ENCODE measurements at places on chromosomes 3 and 15.

- DNase-seq = no peak
These were observed 29.9 kb upstream of the FLNB start for GRCh38 chr3:57978316-57978715.

DNA sequence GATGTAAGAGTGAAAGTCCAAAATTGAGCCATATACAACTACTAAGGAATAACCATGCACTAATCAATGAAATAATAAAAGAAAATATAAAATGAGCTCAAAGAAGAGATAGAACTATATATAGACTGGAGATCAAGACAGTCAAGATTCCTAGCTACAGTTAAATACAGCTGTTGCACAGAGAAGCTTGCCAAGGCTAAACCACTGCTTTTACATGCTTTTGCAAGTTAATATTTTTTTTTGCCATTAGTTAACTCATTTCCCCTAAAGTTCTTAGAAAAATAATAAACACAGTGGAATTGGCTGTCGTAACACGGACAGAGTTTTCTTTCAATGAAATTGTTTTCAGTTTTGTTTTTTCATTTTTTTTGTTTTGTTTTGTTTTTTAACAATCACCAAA is 123.0 kb downstream of the VGLL3 start:
- no peak for DNase-seq

- no peak for DNase-seq
These were observed 8.9 kb downstream of the PEAK1 start for GRCh38 chr15:77410701-77411618.

DNA sequence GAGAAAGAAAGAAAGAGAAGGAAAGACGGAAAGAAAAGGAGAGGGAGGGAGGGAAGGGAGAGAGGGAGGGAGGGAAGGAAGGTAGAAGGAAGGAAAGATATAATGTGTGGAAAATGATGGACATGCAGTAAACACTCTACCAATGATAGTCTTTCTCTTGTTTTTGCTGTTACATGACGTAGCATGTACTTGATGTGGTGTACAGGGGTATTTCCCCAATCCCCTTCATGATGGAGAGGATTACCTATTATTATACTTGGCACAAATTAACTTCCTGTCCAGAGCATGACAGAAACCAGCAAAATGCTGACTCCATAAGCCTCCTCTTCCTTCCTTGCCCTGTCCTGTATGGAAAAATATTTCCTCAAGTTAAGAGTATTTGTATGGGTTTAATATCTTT is 124.4 kb downstream of the B3GALNT1 start:
- no peak for DNase-seq

- DNase-seq = no peak
These were observed 218.2 kb upstream of the TPM1 start for GRCh38 chr15:62824111-62825015.

DNA sequence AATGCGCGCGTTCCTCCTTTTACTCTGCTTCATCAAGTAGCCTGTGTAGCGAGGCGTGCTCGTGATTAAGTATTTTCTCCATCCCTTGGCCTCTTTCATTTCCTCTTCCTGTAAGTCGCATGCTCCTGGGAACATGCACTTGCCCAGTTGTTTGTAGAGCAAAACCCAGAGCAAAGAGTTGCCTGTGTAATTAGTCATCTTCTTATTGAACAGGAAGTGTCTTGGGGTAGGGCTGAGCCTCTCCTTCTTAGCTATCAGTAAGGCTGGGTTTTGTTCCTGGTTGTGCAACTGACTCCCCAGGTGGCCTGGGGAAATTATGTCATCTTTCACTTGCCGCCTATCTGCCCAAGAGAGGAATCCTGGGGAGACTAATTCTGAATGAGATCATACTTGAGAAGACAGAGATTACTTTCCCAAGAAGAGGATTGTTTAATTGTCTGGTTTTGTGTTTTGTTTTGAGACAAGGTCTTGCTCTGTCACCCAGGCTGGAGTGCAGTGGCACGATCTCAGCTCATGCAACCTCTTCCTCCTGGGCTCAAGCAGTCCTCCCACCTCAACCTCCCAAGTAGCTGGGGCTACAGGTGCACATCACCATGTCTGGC is 14.9 kb downstream of the LIPH start:
- DNase-seq = no peak

DNA sequence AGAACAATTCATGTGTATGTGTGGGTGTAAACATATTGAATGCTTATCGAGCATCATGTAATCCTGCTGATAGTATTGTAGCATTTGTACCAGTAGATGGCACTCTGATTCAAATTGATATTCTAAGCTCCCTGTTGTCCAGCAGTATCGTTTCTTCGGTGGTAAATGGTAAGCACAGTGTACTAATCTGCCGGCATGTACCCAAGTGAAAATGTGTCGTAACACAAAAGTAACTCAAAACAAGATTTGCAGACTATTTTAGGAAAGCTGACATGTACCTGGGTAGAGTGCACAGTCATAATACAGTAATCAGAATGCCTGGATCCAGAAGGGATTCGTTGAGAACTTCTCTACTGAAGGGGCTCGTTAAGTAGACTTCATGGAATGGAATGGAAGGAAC is 31.7 kb upstream of the MNS1 start:
- DNase-seq = no peak

- DNase-seq = no peak
These were observed 1.6 kb upstream of the CHST13 start for GRCh38 chr3:126522363-126522788.

DNA sequence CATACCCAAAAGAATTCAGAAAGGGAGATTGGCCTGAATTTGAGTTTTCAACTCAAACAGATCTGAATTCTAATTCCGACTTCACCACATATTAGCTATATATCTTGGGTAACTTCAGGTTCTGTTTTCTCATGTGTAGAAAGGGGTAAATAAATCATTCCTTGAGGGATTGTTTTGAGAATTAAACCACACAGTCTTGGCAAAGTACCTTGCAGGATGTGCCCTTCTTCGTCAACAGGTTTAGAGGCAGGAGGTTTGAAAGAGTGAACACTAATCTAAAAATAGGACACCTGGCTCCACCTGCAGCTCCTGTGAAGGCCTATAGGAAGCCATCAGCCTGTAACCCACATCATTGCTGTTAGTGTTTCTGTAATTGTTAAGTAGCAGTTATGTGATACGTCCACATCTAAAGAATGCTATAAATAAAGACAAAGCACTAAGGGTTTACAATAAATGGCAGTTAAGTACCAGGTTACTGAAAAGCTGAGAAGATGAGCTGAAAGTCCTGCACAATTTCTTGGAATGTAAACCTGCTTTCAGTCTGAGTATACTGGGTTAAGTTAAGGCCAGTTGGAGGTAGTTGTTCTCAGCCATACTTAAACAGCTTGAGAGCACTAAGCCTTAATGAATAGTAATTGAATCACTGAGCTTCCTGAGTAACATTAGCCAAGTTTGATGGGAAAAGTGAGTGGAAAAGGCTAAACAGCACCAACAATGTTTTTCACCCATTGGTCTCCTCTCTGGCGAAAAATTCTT is 6.0 kb downstream of the CCDC80 start:
- no peak for DNase-seq

DNA sequence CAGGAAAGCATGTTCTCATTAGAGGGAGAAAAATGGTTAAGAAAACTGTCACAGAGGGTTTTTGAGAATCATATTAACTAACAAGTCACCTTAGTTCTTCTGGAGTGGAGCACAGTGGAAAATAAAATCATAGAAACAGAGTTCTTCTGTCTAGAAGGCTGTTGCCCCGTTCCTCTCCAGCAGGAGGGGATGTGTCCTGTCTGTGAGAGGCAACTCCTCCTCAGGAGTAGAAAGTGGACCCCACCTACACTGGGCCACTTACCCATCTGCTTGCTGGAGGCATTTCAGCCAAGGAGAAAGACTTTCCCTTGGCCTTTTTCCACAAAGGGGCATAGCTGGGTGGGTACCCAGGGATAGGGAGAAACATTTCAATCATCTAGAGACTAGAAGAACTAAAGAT is 106.6 kb downstream of the SSR3 start:
- no peak for DNase-seq

DNA sequence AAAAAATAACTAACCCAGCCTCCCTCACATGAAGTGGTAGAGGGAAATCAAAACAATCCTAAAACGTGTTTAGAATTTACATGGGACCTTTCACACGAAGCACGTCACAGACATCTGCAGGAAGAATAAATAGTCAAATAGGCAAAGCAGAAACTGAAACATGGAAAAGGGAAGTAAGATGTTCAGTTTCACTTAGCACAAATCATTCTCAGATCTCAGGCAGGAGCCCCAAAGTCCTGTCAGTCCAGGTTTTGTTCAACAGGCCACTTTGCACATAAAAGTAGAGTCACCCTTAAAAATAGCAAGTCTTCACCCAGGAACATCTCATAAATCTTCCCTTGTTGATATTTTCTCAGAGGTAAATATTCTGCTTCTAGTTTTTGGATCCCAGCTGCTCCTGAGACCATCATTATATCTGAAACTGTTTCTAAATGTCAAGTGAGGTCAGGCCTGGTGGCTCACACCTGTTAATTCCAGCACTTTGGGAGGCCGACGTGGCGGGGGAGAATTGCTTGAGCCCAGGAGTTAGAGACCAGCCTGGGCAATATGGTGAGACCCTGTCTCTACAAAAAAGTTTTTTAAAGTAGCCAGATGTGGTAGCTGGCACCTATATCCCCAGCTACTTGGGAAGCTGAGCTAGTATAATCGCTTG is 1.9 kb downstream of the RUBCN start:
- DNase-seq = no peak

- DNase-seq = no peak
These were observed 188.5 kb downstream of the CADPS start for GRCh38 chr3:62686503-62687294.

DNA sequence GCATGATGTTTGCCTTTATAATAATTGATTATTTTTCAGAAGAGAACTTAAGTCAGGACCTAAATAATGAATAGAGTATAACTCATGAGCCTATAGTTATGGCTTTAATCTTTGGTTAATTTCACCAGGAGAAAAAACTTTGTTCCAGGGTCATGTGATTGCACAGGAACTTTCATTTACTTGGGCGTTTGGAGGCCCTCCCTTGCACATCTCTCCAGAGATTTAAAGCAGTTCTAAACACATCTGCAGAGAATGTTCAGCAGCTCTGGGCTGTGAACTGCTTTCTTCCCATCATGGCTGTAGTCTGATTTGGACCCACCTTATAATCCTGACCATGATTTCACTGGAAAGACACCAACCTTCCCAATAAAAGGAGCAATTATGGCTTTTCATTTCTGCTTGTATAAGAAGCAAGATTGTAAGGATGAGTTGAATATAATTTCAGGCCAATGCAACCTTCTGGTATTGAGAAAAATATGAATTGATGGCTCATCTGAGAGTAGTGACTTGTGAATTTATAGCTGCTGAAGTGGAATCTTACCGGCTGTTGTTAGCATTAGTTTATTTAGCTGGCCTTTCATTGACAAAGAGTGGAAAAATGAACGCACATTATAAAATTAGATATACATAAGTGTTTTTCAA is 80.9 kb upstream of the PRTG start:
- DNase-seq = no peak

GRCh38 chr15:99998661-99999101 is 265.4 kb upstream of the LYSMD4 start:
- no peak for DNase-seq

GRCh38 chr15:52161406-52161966 is 29.7 kb downstream of the GNB5 start:
- DNase-seq = no peak

- DNase-seq = no peak
These were observed 573.3 kb upstream of the TBL1XR1 start for GRCh38 chr3:177770383-177771230.

DNA sequence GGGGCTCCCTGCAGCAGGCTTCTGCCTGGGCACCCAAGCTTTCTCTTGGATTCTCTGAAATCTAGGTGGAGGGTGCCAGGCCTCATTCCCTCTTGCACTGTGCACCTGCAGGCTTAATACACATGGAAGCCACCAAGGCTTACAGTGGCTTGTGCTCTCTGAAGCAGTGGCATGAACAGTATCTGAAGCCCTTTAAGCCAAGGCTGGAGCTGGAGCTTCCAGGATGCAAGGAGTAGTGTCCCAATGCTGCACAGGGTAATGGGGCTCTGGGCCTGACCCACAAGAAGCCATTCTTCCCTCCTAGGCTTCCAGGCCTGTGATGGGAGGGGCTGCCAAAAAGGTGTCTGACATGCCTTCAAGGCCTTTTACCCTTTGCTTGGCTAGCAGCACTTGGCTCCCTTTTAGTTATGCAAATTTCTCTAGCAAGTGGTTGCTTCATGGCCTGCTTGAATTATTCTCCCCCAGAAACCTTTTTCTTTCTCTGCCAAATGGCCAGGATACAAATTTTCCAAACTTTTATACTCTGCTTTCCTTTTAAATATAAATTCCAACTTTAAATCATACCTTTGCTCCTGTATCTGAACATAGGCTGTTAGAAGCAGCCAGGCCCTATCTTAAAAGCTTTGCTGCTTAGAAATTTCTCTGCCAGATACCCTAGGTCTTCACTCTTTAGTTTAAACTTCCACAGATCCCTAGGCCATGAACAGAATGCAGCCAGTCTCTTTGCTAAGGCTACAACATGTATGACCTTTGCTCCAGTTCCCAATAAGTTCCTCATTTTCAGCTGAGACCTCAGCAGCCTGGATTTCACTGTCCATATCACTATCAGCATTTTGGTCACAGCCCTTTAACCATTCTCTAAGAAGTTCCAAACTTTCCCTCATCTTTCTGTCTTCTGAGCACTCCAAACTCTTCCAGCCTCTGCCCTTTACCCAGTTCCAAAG is 201.1 kb upstream of the LRRFIP2 start:
- no peak for DNase-seq

- DNase-seq = no peak
These were observed 7.2 kb upstream of the SCAMP5 start for GRCh38 chr15:74988007-74988800.

GRCh38 chr3:172034786-172035685 is 4.3 kb upstream of the FNDC3B start:
- DNase-seq = no peak

GRCh38 chr15:95737060-95737459 is 593.4 kb upstream of the NR2F2 start:
- DNase-seq = no peak

DNA sequence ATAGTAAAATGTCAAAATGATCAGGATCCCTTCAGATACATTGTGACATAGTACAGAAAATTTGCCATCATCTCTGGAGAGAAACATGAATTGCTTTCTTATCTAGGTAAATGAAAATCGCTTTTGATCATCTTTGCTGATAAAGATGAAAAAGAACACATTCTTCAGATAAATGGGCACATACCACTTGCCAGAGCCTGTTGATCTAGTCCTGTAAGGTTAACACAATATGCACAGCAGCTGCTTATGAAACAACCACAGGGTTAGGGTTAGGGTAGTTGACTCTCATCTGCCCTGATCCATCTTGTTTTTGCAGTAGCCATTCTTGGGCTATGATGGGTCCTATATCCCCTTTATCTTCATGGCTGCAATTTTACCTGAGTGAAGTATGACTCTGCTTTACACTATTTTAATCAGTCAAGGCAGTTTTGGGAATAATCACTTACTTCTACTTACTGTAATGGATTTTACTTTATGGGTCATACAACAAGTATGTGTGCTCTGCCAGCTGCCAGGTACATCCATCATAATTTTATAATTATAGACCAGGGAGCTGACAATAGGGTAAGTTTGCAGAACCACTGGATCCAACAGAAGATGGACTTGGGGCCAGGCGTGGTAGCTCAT is 12.6 kb upstream of the SPINK8 start:
- no peak for DNase-seq
